ENCODE measurements at places on chromosomes 2 and 18.

- no peak for DNase-seq
These were observed 36.3 kb downstream of the ARHGEF33 start for GRCh38 chr2:38925982-38926381.

DNA sequence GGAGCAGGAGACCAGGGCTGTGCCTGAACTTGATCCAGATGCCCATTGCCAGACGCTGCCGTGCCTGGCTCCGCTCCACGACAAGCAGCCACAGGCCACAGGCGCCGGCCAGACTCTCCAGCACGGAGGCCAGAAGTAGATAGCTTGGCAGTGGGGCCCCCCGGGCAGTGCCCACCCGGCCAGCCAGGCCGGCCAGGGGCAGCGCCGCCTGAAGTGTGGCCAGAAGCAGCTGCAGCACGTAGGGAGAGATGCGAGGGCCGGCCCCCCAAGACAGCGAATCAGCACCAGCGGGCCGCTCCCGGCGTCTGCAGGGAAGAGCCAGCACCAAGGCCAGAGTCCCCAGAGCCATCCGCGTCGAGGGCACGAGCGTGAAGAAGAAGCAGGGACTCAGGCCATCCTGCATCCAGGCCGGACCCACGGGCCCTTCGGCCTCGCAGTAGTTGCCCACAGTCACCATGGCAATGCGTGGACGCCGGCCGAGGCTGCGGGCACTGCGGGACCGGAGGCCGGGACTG is 484 bp downstream of the ABCB6 start:
- peak; percentile 50 for DNase-seq

- DNase-seq = no peak
These were observed 144.6 kb upstream of the SATB2 start for GRCh38 chr2:199602271-199602895.

DNA sequence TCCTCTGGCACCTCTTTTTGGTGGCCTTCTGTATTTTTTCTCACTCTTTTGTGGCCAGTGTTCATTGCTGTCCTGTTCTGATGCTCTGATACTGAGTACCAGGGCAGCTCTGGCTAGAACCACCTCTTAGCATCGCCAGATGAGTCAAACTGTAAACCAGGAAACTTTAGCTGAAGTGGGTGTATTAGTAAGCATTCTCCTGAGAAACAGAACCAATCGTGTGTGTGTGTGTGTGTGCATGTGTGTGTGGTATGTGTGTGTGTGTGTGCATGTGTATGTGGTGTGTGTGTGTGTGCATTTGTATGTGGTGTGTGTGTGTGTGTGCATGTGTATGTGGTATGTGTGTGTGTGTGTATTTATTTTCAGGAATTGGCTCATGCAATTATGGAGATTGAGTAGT is 166.3 kb upstream of the SKOR2 start:
- DNase-seq = peak; percentile 36

DNA sequence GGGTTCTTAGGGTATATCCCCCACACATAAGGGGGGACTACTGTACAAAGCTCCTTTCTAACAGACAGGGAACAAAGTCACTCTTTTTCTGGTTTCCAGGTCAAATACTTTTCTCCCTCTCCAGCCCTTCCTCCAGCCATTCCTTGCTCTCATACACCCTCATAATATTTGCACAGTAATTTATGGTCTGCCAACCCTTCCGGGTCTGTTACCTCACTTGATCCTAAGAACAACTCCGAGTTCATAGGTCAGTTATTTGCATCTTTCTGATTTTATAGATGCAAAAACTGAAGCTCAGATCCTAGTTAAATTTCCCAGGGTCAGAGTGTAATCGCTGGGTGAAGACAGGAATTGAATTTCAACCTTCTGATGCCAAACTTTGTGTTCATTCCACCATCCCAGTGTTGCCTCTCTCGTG is 14.8 kb upstream of the MATN3 start:
- DNase-seq = no peak

DNA sequence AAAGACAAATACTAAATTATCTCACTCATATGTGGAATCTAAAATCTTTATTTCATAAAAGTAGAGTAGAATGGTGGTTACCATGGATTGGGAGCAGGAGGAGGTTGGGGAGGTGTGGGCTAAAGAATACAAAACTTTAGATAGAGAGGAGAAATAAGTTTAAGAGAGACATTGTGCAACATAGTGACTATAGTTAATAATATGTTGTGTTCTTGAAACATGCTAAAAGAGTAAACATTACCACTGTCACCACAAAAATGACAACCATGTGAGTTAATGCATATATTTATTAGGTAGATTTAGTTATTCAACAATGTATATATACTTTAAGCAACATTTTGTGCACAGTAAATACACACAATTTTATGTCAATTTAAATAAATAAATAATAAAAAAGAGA is 128.5 kb upstream of the COL3A1 start:
- no peak for DNase-seq

- peak; percentile 63 for DNase-seq
These were observed 154.6 kb upstream of the REV1 start for GRCh38 chr2:99644419-99644787.

Data from stromal cell of bone marrow (primary cell).